ENCODE measurements at places on chromosomes 2 and 18.
A peak's percentile ranks its signal among the peaks of the same experiment; 100 is the strongest.

GRCh38 chr2:60377825-60378224 is 175.6 kb downstream of the BCL11A start:
- DNase-seq, result no peak

GRCh38 chr2:80363791-80364349 is 59.3 kb upstream of the LRRTM1 start:
- DNase-seq, result no peak

- peak; percentile 28 for DNase-seq
Measured at GRCh38 chr2:20093263-20094141, 42.1 kb upstream of the LAPTM4A start.

- no peak for DNase-seq
Measured at GRCh38 chr2:47601568-47601967, 181.4 kb upstream of the MSH6 start.

GRCh38 chr2:233531955-233532354 is 34.6 kb downstream of the USP40 start:
- no peak for DNase-seq

DNA sequence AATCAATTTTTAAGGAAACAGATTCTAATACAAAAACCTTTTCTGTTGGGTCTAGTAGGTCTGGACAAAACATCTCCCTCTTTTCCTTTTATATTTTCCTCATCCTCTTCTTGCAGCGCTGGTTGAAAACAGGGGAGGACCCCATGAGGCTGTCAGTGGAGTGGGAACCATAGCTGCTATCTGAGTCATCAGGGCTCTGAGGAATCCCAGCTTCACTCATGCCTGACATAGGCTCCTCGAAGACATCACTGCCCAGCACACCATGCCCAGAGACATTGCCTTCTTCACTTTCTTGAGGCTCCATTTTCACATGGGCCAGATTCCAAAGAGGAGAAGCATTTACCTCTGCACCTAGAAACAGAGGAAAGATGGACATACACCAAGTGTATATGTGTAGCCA is 10.0 kb downstream of the SUPT7L start:
- no peak for DNase-seq

DNA sequence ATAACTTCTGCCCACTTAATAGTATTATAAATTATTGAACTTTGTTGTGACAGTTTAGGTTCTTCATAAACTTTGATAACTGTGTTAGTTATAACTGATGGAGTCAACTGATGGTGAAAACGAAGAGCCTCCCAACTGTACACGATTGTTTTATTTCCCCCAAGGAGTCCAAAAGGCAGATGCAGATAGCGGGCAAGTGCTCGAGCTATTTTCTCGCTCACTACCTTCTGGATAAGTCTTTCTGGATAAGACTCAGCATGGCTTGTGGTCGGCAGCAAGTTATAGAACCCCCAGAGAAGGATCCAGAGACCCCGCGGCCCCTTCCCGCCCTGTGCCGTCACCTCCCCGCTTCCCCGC is 517 bp downstream of the GCFC2 start:
- peak; percentile 47 for DNase-seq

DNA sequence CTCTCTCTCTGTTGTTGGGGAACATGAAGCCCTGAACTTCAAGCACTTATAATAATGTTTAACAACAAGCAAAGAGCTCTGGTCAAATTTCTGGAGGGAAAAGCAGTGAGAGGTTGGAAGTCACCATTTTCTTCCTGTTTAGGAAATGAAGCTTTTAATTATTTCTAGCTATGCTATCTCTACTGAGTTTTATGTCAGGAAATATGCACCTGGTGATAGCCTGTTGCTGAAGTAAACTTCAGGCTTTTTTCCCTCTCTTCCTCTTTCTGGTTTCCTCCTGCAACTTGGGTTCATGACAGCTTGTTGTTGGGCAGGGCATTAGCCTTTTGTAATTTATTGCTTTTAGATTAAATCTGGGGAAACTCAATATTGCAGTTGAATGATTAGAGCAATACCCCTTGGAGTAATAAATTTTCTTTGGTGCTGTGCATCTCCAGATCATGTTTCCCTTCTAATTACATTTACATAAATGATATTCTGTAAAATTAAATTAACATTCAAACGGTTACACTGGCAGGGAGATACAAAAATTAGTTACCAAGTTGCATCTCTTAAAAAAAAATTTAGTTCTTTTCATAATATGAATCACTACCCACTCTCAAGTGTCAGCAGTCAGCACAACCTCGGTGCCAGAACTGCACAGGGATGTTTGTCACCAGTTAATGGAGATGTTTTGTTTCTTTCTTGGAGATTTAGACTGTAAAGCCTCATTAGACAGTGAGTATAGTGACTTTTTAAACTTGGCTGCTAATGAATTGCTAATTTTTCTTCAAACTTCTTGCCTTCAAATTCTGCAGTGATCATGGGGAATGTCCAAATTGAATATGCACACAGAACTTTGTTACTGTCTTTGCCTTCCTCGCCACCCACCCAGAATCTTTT is 466.6 kb upstream of the ETAA1 start:
- no peak for DNase-seq

DNA sequence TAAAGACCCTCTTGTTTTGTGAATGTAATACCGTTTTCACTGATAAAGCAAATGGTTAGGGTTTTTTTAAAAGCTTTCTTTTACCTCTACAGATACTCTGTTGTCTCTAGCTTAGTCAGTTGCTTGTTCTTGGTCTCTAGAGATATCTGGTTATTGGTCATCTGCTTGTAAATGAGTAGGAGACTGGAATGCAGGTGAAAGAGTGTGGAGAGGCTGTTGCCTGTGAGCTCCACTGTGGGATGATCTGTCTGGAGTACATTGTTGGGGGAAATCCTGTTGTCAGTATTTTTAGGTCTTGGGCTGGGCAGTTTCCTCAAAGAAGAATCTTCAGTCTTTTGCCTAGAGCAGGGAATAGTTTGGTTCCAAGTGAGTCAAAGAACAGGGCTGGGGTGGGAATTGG is 67.7 kb downstream of the SMCHD1 start:
- DNase-seq, result no peak

- DNase-seq, result no peak
Measured at GRCh38 chr18:61239051-61239450, 94.2 kb upstream of the CDH20 start.

- DNase-seq, result no peak
Measured at GRCh38 chr2:28982381-28982950, 1.4 kb downstream of the TOGARAM2 start.

GRCh38 chr2:80001701-80002101 is 302.9 kb downstream of the LRRTM1 start:
- DNase-seq, result no peak

GRCh38 chr2:45510701-45511420 is 100.2 kb downstream of the SRBD1 start:
- no peak for DNase-seq

GRCh38 chr2:15738225-15738546 is 146.5 kb downstream of the DDX1 start:
- DNase-seq, result no peak

Measured in pons (tissue), 1 donor.